ENCODE measurements at places on chromosomes 11 and 22.

GRCh38 chr11:15819679-15820286, 536.6 kb downstream of the SOX6 start:
- no peak for DNase-seq

- no peak for DNase-seq
These were observed 83.3 kb upstream of the PRDM11 start for GRCh38 chr11:45062974-45063635.

GRCh38 chr11:104916442-104916841, 18.2 kb upstream of the CASP12 start:
- DNase-seq = no peak

DNA sequence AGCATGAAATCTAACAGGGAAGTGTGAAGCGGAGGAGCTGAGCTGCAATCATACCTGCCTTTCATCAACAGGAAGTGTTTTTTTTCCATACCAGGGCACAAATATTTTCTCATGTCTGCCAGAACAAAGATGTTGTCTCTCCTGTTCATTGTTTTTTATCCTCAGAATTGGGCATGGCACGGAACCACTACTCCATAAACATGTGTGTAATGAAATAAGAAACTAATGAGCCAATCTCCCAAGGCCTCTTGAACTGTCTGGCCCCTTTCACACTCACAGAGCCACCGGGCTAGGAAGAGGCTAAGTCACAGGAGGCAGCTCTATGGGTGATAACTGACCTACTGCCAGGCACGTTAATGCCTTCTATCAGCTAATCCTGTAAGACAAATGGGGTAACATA, 124.4 kb downstream of the ETS1 start:
- DNase-seq = no peak

DNA sequence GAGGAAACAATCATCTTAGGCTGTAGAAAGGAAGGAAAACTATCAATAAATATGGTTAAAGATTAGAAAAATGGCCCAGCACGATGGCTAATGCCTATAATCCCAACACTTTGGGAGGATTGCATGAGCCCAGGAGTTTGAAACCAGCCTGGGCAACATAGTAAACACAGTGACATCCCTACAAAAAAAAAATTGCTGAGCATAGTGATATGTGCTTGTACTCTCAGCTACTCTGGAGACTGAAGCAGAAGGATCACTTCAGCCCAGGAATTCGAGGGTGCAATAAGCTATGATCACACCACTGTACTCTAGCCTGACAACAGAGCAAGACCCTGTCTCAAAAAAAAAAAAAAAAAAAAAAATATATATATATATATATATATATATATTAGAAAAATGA, 54.9 kb downstream of the ARFGAP2 start:
- no peak for DNase-seq
